ENCODE measurements at places on chromosomes 1 and 21.

DNA sequence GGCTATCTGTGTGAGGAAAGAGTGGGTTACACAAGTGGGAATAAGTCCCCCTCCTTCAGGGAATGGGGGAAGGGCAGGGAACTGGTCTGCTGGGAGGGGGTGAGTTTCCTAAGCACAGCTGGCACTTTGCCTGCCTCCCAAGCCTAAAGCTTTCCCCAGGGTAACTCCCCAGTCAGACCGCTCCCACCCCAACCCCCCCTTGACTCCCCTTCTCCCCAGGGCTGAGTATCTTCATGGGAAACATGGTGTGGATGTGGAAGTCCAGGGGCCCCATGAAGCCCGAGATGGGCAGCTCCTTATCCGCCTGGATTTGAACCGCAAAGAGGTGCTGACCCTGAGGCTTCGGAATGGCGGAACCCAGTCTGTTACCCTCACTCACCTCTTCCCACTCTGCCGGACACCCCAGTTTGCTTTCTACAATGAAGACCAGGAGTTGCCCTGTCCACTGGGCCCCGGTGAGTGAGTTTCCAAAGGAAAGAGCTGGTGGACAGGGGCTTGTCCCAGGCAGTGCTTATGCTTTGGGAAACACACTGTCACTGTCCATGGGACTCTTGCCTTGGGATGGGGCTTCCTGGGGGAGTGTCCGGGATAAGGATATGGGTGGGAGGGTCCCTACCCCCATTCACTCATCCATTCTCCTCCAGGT is 14.9 kb downstream of the MOV10 start:
- no peak for DNase-seq

DNA sequence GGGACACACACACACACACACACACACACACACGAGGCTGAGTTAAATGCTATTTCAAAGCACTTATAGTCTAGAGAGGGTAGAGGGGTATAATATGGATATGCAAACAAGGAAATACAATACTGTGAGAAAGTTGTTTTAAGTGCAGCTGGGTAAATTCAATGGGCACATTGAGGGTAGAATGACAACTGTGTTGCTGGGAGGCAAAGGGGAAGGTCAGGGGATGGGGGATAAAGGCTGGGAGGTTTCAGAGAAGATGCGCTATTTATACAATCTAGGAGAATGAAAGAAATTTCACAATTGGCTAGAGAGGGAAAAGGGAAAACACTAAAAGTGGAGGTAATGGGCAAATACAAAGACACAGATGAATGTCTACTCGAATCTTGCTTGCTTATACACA is 19.4 kb downstream of the EXTL2 start:
- no peak for DNase-seq

DNA sequence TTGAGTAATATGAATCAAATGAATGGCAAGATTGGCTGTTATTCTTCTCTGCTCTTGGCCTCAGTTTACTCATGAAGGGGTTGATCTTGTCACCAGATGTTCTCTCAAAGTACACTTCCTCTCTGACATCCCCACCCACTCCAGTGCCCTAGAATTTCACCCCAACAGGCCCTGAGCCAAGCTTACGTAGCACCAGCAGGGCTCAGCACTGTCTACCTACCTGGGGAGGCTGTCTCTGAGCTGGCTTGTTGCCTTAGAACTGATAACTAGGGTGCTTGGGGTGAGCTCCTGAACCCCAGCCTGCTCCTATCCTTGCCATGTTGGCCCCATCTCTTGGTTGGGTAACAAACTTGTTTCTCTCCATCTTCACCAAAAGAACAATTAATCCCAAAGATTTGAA is 159.1 kb upstream of the USP24 start:
- no peak for DNase-seq

- DNase-seq, result no peak
Measured at GRCh38 chr1:23650344-23650990, 41.1 kb upstream of the RPL11 start.

DNA sequence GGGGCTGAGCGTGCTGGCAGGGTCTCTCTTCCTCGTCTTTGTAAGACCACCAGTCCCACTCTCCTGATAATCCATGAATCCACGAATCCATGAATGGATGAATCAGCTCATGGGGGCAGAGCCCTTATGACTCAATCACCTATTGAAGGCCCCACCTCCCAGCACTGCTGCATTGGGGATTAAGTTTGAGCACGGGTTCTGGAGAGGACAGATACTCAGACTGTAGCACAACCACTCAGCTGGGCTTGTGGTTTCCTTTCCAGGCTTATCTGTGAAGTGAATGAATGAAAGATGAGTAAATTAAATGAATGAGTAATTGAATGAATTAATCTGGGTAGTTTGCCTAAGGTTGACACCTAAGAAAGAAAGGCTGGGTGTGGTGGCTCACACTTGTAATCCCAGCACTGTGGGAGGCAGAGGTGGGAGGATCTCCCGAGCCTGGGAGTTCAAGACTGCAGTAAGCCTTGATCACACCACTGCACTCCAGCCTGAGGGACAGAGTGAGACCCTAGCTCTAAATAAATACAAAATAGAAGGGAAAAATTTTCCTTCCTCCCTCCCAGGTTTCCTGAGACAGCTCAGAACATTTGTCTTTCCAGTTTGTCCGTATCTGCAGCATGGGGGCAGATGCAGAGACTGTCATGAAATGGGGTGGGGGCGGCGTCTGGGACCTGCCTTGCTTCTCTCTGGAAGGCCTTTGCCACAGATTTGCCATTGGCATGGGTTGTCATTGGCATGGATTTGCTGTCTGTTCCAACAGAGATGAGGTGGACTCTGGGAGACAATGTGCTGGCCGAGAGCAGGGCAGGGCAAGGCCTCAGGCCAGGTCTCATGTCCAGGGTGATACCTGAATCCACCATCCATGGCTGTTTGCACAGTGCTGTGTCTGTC is 187.7 kb upstream of the C1orf174 start:
- no peak for DNase-seq

GRCh38 chr1:33152685-33153432 is 29.0 kb downstream of the TRIM62 start:
- DNase-seq, result no peak

- DNase-seq, result peak; percentile 89
Measured at GRCh38 chr1:33455539-33456501, 16.6 kb upstream of the ZSCAN20 start.

GRCh38 chr1:187621951-187622350 is 793.2 kb downstream of the PLA2G4A start:
- peak; percentile 57 for DNase-seq

DNA sequence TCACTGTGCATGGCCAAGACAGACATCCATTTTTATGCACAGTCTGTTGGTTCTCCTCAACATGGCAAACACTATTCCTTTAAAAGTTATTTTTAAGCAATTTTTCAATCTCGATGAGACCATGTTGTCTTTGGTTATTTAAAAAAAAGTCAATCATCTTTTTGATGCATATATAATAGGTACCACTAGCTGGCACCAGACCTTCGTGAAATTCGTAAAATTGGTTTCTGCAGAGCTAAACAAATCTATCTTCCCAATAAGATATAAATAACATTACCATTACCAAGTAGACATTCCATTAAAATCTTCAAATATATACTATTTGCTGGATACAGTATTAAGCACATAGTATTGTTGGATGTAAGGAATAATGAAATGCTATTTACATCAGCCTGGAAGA is 220.0 kb upstream of the GREM2 start:
- peak; percentile 31 for DNase-seq

DNA sequence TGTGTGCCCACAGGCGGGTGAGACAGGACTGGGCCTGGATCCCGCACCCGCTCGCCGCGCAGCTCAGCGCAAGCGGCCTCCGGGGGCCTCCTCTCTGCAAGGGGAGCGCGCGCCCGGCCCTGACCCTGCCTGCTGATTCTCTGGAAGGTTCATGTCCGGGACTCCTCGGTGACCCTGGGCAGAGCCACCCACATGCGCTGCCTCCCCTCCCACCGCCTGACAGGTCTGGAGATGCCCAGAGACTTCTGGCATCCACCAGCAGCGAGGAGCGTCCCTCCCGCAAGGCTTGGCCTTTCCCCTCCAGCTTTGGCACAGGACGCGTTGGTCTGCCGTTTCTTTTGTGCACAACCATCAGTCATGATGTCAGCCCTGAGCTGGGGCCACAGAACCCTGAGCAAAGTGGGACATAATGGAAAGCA is 42.0 kb upstream of the COL6A2 start:
- DNase-seq, result no peak

DNA sequence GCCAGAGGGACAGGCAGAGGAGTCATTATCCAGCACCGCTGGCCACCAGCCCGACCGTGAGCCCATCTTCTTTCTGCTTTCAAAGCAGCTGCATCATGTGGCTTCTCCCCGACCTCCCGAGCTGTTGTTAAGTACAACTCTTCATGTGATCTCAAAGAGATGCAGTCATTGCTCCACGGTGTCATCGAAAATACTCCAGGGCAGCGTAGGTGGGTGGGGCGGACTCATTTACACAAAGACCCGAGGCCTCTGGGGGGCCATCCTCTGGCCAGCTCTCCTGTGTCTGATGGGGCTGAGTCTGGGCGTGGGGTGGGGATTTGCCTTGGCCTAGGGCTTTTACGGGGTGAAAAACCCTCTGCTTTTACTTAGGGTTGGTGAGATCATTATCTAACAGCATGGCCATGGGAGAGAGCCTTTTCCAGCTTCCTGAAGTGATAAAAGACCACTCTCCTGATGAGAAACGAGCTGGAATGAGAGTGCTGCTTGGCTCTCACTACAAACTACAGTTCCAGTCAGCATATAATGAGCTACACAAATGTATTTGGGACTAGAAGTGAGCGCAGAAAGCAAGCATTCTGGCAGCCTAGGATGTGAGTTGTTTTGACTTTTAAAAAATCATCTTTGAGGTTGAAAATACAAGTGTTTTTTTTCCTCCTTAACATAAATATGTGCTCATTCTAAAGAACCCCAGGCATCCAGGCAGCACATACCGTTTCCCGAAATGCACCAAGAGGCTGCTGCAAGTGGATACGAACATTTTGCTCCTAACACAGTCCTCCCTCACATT is 165.0 kb downstream of the RHOU start:
- peak; percentile 69 for DNase-seq

DNA sequence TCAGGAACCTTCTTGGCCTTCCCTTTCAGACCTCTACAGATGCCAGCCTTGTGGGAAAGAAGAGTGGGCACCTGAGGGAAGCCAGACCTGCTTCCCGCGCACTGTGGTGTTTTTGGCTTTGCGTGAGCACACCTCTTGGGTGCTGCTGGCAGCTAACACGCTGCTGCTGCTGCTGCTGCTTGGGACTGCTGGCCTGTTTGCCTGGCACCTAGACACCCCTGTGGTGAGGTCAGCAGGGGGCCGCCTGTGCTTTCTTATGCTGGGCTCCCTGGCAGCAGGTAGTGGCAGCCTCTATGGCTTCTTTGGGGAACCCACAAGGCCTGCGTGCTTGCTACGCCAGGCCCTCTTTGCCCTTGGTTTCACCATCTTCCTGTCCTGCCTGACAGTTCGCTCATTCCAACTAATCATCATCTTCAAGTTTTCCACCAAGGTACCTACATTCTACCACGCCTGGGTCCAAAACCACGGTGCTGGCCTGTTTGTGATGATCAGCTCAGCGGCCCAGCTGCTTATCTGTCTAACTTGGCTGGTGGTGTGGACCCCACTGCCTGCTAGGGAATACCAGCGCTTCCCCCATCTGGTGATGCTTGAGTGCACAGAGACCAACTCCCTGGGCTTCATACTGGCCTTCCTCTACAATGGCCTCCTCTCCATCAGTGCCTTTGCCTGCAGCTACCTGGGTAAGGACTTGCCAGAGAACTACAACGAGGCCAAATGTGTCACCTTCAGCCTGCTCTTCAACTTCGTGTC is 995 bp upstream of the ZBTB48 start:
- no peak for DNase-seq
